ENCODE measurements at places on chromosomes 13 and 19. TPM values are rescaled to one million over a fixed set of nuclear protein-coding genes. Genes with fewer than 3 reads are reported as not detected.

GRCh38 chr19:291561-292280 is 518 bp upstream of the PLPP2 start:
- no peak overlapping the region for H3K27ac ChIP-seq
- peaks cover 17% of the 10 kb centered on the region for H3K4me1 ChIP-seq
- no peak overlapping the region for H3K4me3 ChIP-seq
- DNase-seq: no peak
- peaks cover 35% of the 10 kb centered on the region for H3K27me3 ChIP-seq

GRCh38 chr19:4967738-4968461 is 1.0 kb upstream of the KDM4B start:
- peak overlapping the region; percentile 1 for H3K4me3 ChIP-seq
- DNase-seq: no peak
- H3K36me3 ChIP-seq: no peaks in the 10 kb centered on the region
- H3K4me1 ChIP-seq: peaks cover 34% of the 10 kb centered on the region

DNA sequence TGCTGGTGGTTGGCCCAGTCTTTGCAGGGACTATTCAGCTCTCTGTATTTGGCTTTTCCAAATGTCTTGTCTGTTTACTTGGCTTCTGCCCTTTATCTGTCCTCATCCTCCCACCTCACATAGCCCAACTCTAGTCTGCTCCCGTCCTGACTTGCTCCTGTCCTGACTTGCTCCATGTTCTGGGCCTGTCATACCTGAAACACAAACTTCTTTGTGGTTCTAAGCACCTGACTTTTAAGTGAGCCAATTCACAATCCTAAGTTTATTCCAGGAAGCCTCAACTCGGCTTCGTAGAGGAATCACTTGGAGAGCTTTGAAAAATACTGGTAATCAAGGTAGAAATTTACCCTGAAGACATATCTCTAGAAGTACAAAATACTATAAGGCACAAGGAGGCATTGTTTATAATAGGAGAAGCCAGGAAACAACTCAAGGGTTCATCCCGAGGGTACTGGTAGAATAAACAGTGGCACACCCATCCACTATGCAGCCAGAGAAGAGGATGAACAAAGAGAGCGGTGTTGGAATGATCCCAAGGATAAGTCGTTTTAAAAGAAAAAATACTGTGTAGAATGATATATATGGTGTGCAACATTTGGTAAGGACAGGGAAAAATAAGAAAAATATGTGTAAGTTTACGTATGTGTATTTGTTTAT is 284.5 kb downstream of the FGF14 start:
- H3K4me3 ChIP-seq: peak overlapping the region; percentile 5
- no peaks in the 10 kb centered on the region for H3K27me3 ChIP-seq
- H3K4me1 ChIP-seq: peaks cover 11% of the 10 kb centered on the region
- peak; percentile 41 for DNase-seq

- no peaks in the 10 kb centered on the region for H3K27me3 ChIP-seq
- DNase-seq: peak; percentile 33
- no peaks in the 10 kb centered on the region for H3K36me3 ChIP-seq
- H3K4me3 ChIP-seq: no peak overlapping the region
- peak overlapping the region; percentile 53 for H3K27ac ChIP-seq
These were observed 16.2 kb upstream of the CPB2 start for GRCh38 chr13:46121033-46121432.

- H3K36me3 ChIP-seq: no peaks in the 10 kb centered on the region
- H3K4me3 ChIP-seq: no peak overlapping the region
- H3K27ac ChIP-seq: no peak overlapping the region
- H3K27me3 ChIP-seq: no peaks in the 10 kb centered on the region
These were observed 16.0 kb downstream of the SPATA13 start for GRCh38 chr13:24176351-24177101.

GRCh38 chr19:46776927-46777911 is 11.2 kb downstream of the SLC1A5 start:
- peaks cover 31% of the 10 kb centered on the region for H3K36me3 ChIP-seq
- H3K4me1 ChIP-seq: peaks cover 11% of the 10 kb centered on the region
- H3K4me3 ChIP-seq: no peak overlapping the region
- no peak overlapping the region for H3K27ac ChIP-seq
- H3K27me3 ChIP-seq: no peaks in the 10 kb centered on the region
- DNase-seq: no peak

DNA sequence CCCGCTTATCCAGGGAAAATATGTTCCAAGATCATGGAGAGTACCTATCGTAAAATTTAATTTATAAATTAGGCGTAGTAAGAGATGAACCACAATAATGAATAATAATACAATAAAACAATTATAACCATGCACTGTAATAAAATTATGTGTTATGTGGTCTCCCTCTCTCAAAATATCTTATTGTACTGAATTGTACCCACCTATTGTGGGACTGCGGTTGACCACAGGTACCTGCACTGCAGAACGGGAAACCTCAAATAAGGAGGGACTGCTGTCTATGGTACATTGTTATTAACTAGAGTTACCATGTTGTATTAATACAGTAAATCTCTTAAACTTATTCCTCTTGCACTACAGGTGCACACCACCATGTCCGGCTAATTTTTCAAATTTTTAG is 5.3 kb upstream of the KLK12 start:
- no peak overlapping the region for H3K27ac ChIP-seq
- H3K4me3 ChIP-seq: no peak overlapping the region
- no peaks in the 10 kb centered on the region for H3K27me3 ChIP-seq
- no peak for DNase-seq
- H3K4me1 ChIP-seq: peaks cover 2% of the 10 kb centered on the region

DNA sequence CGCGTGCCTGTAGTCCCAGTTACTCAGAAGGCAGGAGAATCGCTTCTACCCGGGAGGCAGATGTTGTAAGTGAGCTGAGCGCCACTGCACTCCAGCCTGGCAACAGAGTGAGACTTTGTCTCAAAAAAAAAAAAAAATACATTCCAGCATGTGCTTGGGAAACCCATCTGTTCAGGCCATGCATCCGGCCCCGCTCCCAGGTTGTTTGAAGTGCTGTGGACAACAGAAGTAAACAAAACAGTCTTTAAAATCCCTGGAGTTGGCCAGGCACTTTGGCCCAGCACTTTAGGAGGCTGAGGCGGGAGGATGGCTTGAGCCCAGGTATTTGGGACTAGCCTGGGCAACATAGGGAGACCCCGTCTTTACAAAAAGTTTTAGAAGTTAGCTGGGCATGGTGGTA is 3.2 kb upstream of the PTPRS start:
- H3K27me3 ChIP-seq: peaks cover 11% of the 10 kb centered on the region
- no peak for DNase-seq
- no peaks in the 10 kb centered on the region for H3K36me3 ChIP-seq
- H3K4me3 ChIP-seq: no peak overlapping the region

- no peaks in the 10 kb centered on the region for H3K27me3 ChIP-seq
- H3K36me3 ChIP-seq: peaks cover 38% of the 10 kb centered on the region
- H3K4me3 ChIP-seq: no peak overlapping the region
- H3K4me1 ChIP-seq: peaks cover 24% of the 10 kb centered on the region
- peak; percentile 55 for DNase-seq
These were observed 1.4 kb upstream of the CCDC97 start for GRCh38 chr19:41308450-41309179.

GRCh38 chr13:70520275-70521036 is 412.2 kb upstream of the KLHL1 start:
- DNase-seq: no peak
- no peaks in the 10 kb centered on the region for H3K36me3 ChIP-seq
- H3K27me3 ChIP-seq: no peaks in the 10 kb centered on the region
- no peak overlapping the region for H3K4me3 ChIP-seq
- H3K27ac ChIP-seq: no peak overlapping the region

GRCh38 chr19:19459707-19460251 is 54.3 kb downstream of the GATAD2A start:
- no peaks in the 10 kb centered on the region for H3K27me3 ChIP-seq
- DNase-seq: no peak
- peak overlapping the region; percentile 22 for H3K27ac ChIP-seq
- peaks cover 62% of the 10 kb centered on the region for H3K4me1 ChIP-seq
- H3K4me3 ChIP-seq: no peak overlapping the region

DNA sequence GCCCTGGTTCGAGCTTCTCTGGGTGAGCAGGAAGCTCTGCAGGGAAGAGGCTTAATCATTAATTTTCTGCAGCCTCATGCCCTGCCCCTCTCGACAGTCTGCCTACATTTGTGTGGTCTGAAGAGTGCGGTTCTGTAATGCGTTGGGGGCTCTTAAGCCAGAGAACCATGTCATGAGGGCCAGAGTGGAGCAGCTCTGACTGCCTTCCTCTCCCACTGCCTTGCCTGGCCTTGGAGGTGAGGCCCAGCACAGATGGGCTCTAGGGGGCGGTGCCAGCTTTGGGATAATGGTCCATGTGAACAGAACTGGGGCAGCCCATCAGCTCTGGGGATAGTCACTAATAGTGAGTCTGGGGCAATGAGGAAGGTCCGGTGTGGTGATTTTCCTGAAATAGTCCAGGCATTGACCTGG is 5.7 kb downstream of the FGF9 start:
- peaks cover 12% of the 10 kb centered on the region for H3K4me1 ChIP-seq
- no peak for DNase-seq
- no peaks in the 10 kb centered on the region for H3K36me3 ChIP-seq
- H3K27ac ChIP-seq: no peak overlapping the region
- H3K27me3 ChIP-seq: peaks cover 39% of the 10 kb centered on the region

DNA sequence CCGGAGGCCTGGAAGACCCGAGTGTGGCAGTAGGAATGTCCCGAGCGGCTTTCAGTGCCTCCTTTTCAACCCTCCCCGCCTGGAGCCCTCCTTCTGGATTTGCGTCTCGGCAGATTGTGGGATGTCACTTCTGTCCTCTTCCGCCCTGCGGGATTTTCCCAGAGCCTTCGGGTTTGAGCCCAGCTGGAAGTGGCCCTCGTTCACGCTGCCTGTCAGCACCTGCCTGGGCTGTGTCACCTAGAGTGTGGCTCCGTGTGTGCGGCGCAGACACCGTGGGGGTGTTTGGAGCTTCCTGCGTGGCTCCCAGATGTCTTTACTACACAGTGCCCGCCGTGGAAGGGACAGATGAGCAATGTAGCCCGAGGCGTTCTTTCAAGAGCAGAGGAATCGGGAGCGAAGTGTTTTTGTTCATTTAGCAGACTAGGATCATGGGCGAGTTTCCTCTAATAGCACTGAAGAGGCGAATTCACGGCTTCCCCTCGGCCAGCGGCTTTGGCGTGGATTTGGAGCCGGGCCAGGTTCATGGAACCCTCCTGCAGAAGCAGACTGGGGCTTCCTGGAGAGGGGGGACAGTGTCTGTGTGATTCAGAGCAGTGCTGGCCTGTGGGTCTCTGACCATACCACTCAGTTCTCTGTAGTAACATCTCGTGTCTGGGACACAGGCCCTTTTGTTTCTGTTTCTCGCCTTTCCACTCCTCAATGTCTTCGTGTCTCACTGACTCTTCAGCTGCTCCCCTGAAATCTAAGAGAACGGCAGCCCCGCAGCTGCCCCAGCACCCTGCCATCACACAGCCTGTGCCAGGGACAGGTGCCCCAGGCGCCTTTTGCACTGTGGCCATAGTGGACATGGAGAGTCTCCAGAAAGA is 68.0 kb downstream of the KDM4B start:
- H3K36me3 ChIP-seq: peaks cover 22% of the 10 kb centered on the region
- DNase-seq: no peak
- no peak overlapping the region for H3K4me3 ChIP-seq

DNA sequence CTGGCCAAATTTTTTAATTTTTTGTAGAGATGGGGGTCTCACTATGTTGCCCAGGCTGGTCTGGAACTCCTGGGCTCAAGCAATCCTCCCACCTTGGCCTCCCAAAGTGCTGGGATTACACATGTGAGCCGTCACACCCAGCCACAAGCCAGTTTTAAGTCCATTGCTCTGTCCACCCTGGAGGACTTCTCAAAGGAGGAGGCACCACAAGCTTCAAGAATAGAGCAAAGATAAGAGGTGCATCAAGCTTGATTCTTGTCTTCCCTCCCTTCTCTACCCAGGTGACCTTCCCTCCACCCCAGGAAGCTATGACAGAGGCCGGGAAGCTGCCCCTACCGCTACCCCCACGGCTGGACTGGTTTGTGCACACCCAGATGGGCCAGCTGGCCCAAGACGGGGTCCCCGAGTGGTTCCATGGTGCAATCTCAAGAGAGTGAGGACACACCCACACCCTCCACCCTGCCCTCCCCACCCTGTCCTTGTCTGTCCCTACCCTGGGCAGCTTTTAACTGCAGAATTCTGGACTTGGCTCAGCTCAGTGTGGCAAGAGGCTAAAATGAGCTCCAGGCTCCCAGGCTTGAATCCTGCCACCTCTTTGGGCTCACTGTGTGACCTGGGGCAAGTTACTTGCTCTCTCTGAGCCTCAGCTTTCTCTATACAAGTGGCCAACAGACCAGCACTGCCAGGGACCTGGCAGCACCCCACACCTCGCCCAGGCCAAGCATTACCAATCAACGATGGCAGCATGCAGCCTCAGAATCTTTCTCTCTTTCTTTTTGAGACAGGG is 5.2 kb downstream of the HSH2D start:
- H3K27me3 ChIP-seq: no peaks in the 10 kb centered on the region
- H3K27ac ChIP-seq: no peak overlapping the region
- H3K4me3 ChIP-seq: no peak overlapping the region
- no peak for DNase-seq
- no peaks in the 10 kb centered on the region for H3K4me1 ChIP-seq
- no peaks in the 10 kb centered on the region for H3K36me3 ChIP-seq

- no peak overlapping the region for H3K27ac ChIP-seq
- H3K27me3 ChIP-seq: no peaks in the 10 kb centered on the region
- no peak for DNase-seq
- no peaks in the 10 kb centered on the region for H3K4me1 ChIP-seq
- H3K4me3 ChIP-seq: no peak overlapping the region
These were observed 360.9 kb downstream of the PCDH17 start for GRCh38 chr13:57992416-57992815.

DNA sequence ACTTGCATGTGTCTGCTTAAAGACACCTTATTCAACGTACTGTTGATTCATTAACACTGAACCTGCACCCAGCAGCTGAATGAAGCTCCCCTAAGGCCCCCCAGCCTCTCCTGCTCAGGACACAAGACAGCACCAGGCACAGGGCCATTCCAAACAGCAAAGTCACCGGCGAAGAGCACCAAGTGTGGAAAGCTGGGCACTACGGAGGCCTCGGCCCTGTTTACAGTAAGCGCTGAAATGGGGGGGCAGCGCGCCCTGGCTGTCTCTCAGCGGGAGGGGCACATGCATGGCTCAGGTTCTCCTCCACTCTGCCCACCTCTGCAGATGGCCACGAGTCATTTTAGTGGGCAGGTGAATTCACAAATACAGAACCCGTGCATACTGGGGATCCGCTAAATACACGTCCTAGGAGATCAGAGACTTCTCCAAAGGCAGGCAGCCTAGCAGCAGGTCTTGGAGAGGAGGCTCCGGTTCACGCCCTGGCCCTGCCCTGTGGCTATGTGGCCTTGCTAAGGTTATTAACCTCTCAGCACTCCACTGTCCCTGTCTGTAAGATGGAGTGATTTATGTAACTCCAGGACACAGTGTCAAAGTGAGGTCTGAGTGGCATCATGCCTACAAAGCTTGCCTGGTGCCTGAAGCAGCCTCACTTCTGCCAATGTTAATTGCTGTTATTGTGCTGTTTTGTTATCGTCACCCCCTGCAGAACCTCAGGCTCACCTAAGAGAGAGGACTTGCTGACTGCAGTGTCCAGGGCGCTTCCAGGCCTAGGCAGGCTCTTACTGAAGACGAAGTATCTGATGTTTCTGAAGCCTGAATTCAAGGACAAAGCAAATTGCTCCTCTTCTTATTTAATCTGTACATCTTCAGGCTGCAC is 207.4 kb upstream of the SOX1 start:
- H3K36me3 ChIP-seq: no peaks in the 10 kb centered on the region
- no peak overlapping the region for H3K4me3 ChIP-seq
- H3K27me3 ChIP-seq: no peaks in the 10 kb centered on the region
- DNase-seq: no peak
- H3K4me1 ChIP-seq: no peaks in the 10 kb centered on the region

SIGLEC11 gene
- not detected for polyA plus RNA-seq

FFAR1 gene
- not detected for polyA plus RNA-seq

PGPEP1 gene
- polyA plus RNA-seq: 4.8 TPM

SIGLEC12 gene
- not detected for polyA plus RNA-seq

ZNF90 gene
- 5.8 TPM for polyA plus RNA-seq

SIGLEC7 gene
- not detected for polyA plus RNA-seq

MBD3L2 gene
- polyA plus RNA-seq: not detected

LDLR gene
- polyA plus RNA-seq: 182 TPM

All from keratinocyte (primary cell).